ENCODE measurements at places on chromosomes 4 and X.

DNA sequence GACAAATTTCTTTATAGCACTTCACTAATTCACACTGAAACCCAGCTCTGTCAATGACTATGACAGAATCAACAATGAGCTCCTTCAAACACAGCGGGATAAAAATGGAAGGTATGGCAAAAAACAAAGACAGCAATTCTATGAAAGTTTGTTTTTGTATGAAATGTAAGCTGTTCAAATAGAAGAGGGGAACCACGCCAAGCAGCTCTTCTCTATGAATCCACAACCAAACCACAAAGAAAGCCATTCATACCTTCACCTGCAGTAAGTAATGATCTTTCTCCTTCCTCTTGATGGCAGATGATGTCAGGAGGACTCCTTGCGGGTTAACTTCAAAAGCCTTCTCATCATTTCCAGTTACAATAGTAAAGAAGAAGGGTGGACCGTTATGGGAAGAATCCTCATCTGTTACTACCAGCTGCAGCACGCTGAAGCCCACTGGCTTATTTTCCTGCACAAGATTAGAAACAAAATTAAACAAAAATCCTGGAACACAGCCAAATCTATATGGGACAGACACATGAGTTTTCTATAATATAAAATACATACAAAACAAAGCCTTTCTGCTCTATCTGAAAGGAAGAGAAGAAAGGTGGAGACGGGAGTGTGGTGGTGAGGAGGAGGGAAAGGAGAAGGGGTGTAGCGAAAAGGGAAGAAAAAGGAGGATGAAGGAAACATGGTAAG, 48.9 kb upstream of the MTNR1A start:
- DNase-seq, result no peak

- no peak for DNase-seq
These were observed 17.1 kb upstream of the ANXA3 start for GRCh38 chr4:78534286-78534955.

DNA sequence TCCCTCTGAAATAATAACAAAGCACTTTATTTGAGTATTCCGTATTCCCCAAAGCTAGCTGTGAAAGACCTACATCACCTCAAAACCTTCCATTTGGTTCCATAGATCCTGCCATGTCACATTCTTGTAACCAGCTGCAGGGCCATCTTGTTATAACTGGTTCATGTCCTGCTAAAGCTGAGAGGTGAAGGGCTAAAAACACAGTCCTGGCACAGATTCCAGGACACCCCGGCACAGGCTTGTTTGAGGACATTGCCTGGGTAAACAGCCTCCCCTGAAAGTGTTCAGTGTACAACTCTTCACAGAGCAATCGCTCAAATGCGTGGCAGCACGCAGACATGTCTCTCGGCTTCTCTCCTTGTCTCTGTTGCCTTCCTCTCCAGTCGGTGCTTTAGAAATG, 129.2 kb downstream of the MANBA start:
- DNase-seq, result no peak

DNA sequence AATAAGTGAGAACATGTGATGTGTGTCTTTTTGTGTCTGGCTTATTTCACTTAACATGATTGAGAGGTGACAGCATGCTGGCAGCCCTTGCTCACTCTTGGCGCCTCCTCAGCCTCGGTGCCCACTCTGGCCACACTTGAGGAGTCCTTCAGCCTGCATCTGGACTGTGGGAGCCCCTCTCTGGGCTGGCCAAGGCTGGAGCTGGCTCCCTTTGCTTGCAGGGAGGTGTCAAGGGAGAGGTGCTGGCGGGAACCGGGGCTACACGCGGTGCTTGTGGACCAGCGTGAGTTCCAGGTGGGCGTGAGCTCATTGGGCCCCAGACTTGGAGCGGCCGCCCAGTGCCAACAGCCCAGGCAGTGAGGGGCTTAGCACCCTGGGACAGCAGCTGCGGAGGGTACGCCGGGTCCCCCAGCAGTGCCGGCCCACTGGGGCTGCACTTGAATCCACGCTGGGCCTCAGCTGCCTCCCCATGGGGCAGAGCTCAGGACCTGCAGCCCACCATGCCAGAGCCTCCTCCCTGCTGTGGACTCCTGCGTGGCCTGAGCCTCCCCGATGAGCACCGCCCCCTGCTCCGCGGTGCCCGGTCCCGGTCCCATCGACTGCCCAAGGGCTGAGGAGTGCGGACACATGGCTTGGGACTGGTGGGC, 658.6 kb downstream of the GRXCR1 start:
- no peak for DNase-seq

GRCh38 chr4:103324811-103325210, 126.7 kb upstream of the CENPE start:
- no peak for DNase-seq

DNA sequence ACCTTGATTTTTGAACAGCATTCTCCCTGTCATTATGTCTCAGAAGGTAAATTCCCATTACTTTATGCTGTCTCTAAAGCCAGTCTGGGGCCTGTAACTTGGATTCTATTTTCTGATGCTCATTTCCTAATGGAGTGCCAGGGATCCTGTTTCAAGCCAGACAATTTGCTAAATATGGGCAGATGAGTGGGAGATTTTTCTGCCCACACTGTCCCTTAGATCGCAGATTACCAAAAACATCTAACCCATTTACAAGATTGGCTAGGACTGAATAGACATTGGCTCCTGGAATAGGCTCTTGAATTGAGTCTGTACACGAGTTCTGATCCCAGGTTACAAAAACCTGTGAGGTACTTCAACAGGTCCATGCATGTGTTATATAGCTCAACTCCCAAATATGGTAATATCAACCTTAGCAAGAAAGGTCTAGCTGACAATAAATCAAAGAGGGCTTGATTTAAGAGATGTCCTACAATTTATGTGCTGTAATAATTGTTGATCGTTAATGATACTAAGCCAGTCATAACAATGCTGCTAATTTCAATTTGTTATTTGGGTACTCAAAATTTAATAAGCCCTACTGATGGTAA, 5.7 kb downstream of the GPC3 start:
- no peak for DNase-seq

DNA sequence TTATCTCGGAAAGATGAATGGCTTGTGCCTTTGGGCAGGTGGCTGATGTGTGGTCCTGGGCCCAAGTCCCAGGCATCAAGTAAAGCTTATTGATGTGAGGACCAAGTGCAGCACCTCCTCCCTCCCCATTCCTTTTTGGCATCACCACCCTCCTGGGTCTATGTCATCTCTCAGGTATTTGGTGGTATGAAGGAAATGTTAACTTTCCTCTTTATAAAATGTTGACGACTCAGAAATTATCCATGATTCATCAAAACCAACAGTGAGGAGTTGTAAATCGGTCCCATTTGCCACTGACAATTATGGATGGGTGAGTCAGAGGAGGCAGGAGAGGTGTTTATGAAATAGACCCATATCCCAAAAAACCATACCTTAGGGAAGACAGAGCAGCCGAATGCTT, 229.4 kb upstream of the GATB start:
- no peak for DNase-seq

- DNase-seq, result no peak
These were observed 30.2 kb upstream of the SLC25A6 start for GRCh38 chrX:1422135-1422465.

DNA sequence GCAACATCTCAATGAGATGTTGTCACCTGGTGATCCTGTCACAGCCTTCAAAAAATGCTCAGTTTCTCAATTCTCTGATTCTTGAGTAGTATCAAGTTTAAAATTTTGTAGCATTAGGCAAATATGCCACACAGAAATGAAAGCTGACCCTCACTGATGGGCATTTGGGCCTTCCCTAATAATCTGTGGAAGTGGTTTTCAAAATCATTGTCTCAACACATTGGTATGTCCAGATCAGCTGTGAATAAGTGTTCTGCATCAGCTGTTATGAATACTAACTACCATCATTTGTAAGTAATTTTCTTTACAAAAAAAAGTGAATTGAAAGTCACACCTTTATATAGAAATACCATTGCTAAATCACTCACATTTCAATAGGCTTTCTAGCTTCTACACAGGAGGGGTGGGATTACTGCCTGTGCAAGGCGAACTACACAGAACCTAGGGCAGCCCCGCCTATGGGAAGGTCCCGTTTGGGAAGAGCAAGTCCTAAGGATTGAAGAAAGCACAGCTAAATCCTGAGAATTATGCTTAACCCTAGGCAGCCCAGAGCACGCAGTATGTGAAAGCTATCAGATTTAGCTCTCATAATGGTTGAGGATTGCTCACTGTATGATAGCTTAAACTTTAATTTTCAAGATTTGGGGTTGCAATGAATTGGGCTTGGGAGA, 73.4 kb downstream of the GPC3 start:
- no peak for DNase-seq

- DNase-seq, result no peak
These were observed 163.5 kb upstream of the EMCN start for GRCh38 chr4:100681289-100681688.
